ENCODE measurements at places on chromosomes 6 and 20.

- DNase-seq: no peak
Observed at GRCh38 chr6:31340228-31340627, 16.8 kb downstream of the HLA-B start.

GRCh38 chr20:46826343-46826984 is 68.2 kb upstream of the EYA2 start:
- no peak for DNase-seq

DNA sequence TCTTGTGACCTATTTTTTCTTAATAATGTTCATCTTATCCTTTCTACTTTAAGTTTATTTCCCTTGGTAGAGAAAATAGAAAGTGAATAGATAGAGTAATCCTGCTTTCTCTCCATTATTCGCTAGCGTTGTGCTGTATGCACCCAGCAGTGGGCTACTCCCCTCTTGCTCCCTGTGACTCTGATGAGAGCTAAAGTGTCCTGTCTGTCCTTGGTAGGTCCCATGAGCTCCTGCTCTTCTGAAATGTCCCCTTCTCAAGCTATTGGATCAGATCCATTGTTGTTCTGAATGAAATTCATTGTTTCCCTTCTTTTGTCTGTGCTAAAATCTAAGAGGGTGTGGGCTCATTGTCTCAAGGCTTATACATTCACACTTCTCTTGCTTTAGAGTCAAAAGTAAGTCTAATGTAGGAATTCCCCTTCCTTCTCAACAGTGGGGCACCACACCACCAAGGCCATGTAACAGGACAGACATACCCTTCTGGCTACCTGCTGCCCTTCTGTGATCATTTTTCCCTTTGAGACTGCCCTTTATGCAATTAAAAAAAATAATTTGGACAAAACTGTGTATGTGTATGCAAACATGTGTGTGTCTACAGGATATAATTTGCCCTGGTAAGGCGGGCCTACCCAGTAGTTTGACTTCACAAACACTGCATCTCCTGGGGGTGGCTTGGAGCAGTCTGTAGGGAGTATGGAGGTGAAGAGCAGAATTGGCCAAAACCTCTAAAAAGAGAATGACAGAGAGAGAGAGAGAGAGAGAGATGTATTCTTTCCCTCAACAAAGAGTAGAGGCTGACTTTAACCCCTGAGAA is 167.0 kb upstream of the MYLIP start:
- DNase-seq: no peak

GRCh38 chr20:21393166-21393565 is 4.2 kb downstream of the NKX2-4 start:
- no peak for DNase-seq

DNA sequence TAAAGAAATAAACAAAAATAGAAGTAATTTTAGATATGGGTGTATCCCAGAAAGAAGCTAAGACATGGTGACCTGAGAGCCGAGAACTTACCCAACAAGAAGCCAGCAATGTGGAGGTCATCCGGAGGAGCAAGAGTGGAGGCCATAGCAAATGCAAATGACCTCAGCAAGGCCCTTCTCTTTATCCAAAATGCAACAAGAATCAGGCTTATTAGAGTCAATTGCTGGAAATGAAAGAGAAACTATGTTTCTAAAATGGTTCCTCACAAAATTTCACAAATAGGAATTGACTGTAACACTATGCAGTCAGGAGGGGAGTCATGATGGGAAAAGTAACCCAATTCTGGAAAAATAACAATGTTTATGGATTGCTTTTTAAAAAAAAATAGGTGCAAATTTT is 90.4 kb downstream of the TNFAIP3 start:
- DNase-seq: no peak

GRCh38 chr6:128754658-128755256 is 128.2 kb upstream of the LAMA2 start:
- no peak for DNase-seq

All from NB4 (cell line).